GM06990 (cell line): ENCODE measurements at places on chromosomes 11 and 22.
A peak's percentile ranks its signal among the peaks of the same experiment; 100 is the strongest.

GRCh38 chr11:58770627-58771457 is 39.1 kb upstream of the GLYAT start:
- DNase-seq, result no peak

DNA sequence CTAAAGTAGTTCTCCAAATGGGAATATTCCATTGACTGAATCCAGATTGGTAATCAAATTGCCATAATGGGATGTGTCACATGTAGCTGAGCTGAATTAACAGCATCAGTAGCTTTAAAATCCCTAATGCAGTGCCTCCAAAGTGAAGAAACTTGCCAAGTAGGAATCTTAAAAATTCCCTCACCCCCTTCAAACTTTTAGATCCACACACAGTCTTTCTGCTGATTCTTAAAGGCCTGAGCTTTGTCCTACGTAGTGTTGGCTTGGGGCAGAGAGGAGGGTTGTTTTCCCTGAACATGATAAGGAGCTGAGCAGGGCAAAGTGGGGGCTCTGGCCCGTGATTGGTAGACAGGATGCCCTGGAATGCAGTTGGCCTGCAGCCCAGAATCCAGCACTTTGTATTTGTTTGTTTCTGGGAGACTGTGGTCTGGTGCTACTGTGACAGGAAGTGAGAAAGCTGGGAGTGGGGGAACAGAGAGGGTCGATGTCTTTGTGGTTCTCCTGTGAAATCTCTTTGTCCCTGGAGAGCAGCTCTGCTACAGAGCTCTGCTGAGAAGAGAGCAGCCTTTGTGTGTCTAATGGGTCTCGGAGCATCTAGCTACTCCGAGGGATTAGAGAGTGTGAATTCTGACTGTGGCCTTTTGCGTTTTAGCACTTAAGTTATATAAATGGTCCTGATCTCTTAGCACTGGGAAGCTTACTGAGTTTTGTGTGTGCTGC is 16.9 kb downstream of the CTNND1 start:
- no peak for DNase-seq

- no peak for DNase-seq
Measured at GRCh38 chr22:26949193-26949592, 291.8 kb downstream of the MIAT start.

GRCh38 chr11:82636615-82637014 is 97.0 kb downstream of the FAM181B start:
- no peak for DNase-seq

DNA sequence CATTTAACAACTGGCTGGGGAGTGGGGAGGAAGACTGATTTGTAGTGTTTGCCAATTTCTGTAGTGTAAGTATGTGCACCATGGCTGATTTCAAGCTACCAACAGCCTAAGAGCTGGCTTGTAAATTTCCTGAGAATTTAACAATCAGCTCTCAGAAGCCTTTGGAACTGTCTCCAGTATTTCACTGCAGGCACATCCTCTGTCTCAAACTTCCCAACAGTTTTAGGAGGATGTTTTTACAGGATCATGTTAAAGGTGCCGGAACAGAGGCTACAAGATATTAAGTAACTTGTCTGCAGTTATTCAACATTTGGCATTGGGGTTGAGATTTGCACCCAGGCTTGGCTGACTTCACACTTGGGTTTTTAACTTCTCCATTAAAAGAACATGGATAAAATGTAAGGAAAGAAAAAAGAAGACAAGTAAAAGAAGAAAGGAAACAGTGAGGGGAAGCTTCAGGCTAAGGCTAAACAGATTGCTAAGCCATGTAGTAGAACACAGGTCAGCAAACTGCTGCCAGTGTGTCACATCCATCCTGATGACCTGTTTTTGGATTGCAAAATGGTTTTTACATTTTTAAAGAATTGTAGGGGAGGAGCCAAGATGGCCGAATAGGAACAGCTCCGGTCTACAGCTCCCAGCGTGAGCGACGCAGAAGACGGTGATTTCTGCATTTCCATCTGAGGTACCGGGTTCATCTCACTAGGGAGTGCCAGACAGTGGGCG is 204.8 kb upstream of the SESN3 start:
- DNase-seq, result no peak

DNA sequence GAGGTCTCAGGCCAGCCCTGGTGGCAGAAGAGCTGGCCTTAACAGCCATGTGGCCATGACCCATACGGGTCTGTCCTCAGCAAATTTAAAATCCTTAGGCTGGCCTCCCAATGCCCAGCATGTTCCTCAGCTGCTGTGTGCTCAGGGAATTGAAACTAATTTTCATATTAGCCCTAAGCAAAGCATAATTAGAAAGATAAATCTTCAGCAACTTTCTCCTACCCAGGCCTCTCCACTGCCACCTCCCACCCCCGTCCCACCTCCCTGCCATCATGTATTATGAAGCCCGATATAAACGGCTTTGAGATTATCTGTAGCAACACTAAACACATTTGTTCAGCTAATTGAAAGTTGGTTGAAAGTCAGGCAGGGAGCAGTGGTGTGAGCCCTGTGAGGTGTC is 178.8 kb upstream of the NTM start:
- no peak for DNase-seq

GRCh38 chr22:28802595-28803123 is 2.3 kb upstream of the XBP1 start:
- no peak for DNase-seq

DNA sequence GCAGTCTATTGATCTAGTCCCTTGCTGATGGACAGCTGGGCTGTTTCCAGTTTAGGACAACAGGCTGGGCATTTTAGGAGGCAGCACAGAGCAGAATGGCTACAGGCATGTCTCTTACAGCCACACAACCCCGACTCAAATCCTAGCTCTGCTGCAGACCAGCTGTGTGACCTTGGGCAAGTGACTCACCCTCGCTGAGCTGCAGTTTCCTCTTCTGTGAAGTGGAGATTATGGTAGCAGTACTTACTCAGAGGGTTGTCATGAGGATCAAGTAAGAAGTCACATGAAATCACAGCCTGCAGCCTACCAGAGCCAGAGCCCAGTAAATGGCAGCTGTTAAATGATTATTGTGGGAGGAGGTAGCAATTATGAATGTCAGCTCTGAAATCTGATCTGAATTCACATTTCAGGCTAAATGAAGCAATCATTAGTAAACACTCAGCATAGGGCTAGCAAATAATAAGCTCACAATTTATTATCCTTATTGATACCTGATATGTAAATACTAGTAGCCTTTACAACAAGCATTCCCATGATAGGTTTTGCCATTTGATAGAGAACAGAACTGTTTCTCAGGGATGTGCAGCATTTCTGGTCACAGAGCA is 58.9 kb downstream of the MYEOV start:
- DNase-seq, result no peak

GRCh38 chr22:23984430-23984829 is 4.5 kb downstream of the GSTT2 start:
- no peak for DNase-seq

DNA sequence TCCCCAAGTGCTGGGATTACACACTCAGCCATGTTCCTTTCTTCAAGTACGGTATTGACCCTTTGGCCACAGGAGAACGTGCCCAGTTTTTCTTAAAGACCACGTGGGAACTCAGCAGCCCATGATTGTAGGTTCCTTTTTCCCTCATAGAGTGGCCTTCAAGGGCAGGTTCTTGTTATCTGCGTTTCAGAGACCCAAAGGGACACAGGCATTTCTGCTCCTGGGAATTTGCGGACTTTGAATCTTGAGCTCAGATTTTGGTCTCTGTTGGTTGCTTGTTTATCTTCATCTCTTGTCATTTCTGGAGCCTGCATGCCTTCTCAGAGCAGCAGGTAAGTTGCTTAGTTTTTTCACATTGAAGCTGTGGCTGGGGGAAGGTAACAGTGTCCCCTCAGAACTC is 12.0 kb downstream of the MARK2 start:
- DNase-seq, result no peak

DNA sequence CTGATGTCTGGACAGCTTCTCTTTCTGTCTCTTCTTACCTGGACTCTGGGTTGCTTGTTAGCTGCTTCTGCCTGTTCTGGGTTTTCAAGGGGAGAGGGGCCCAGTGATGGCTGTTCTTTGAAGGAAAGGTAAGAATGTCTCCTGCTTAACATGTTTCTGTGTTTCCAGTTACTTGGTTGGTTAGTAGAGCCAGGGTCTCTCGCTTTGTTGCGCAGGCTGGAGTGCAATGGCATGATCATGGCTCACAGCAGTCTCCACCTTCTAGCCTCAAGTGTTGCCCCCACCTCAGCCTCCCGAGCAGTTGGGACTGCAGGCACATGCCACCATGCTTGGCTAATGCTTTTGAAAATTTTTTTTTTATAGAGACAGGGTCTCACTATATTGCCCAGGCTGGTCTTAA is 126.6 kb downstream of the BCR start:
- no peak for DNase-seq

GRCh38 chr11:126253265-126253664 is 15.4 kb downstream of the SRPRA start:
- no peak for DNase-seq

DNA sequence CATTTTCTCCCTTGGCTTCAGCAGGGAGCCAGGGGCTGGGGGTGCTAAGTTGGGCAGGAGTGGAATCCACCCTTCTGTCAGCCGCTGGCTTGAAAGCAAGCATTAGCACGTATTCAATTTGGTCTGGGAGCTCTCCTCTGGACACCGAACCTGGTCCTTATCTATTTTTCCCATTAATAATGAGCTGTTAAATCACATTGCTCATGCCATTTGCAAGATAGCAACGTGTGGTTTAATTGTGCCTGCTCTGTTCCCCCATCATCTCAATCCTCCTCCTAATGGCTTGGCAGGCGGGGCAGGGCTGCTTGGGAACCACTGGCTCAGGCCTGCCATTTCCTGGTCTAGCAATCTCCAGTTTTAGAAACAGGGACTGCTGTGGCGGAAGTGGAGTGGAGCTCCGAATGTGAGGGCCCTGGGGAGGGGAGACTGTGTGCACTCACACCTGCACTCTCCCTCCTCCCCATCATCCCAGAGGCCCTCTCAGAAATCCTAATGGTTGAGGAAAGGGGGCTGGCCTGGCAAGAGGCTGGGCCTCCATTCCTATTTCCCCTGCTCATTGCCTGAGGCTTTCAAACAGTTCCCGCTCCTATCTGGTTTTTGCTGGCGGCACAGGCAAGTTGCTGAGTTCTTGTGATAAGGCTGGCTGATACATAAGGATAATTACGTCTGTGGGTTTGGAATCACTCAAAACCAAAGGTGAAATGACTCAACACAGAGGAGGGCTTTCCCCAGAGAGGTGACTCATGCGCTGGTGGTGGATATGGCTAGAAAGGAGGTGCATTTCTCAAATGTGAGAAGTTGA is 201.2 kb upstream of the E2F8 start:
- peak; percentile 82 for DNase-seq

DNA sequence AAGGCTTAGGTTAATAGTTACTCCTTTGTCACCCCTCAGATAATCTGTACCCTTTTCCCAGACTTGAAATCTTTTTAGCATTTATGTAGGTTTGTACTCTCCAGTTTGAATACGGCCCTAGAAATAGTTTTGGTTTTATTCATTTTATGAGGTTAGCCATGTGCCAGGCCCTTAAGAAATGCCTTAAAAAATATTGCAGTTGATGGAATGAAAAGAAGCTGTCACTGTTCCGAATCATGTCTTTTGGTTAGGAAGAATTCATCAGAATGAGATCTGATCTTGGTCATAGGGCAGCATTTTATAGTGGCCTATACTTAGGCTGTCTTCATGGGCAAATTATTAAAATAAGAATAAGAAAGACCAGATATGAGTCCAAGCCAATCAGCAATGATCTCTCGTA is 14.8 kb upstream of the PRSS23 start:
- DNase-seq, result no peak

- no peak for DNase-seq
Measured at GRCh38 chr11:105767931-105768330, 158.1 kb downstream of the GRIA4 start.

DNA sequence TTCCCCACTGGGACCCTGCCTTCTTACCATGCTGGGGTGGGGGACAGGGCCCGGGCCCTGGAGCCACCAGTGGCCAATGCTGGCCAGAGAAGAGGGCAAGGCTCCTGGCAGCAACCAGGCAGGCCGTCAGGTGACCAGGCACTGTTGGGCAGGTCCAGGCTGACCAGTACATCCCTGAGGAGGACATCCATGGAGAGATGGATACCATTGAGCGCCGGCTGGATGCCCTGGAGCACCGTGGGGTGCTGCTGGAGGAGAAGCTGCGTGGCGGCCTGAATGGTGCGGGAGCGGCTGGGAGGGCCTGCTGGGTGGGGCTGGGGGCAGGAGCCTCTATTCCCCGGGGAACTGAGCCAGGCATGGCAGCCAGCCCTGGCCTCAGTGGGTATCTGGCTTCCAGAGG is 21.0 kb downstream of the C22orf23 start:
- no peak for DNase-seq

GRCh38 chr11:17722000-17722643 is 2.8 kb downstream of the MYOD1 start:
- no peak for DNase-seq

- DNase-seq, result no peak
Measured at GRCh38 chr11:122226810-122227379, 110.9 kb upstream of the BLID start.
